ENCODE measurements at places on chromosomes 2 and 18. TPM values are rescaled to one million over a fixed set of nuclear protein-coding genes. Genes with fewer than 3 reads are reported as not detected.

Gene MAL
- not detected for total RNA-seq

Gene MDH1B
- total RNA-seq = 0.33 TPM

Gene PHOSPHO2
- 3.6 TPM for total RNA-seq

Gene SCYGR4
- not detected for total RNA-seq

Gene G6PC2
- total RNA-seq = not detected

Gene MPP4
- 17.1 TPM for total RNA-seq

Gene BCL2
- 0.98 TPM for total RNA-seq

Gene REG1A
- total RNA-seq = not detected

Gene CRYGC
- total RNA-seq = not detected

Gene RMC1
- total RNA-seq = 21.6 TPM

Gene LIPG
- total RNA-seq = 80.9 TPM

Gene C2orf80
- not detected for total RNA-seq

Gene SMIM21
- total RNA-seq = not detected

Gene GATA6
- total RNA-seq = 8.3 TPM

Gene NTSR2
- not detected for total RNA-seq

Gene ARHGAP28
- total RNA-seq = 25.6 TPM

Gene NYAP2
- total RNA-seq = not detected

Gene CFLAR
- 293 TPM for total RNA-seq

All from vein endothelial cell (primary cell).